Osteocyte (in vitro differentiated cells): ENCODE measurements at places on chromosomes 7 and 10. TPM values are rescaled to one million over a fixed set of nuclear protein-coding genes. Genes with fewer than 3 reads are reported as not detected.

The LIPK gene
- not detected in 2 replicates for total RNA-seq

The TMEM209 gene
- 22.7 and 23.4 TPM in 2 replicates for total RNA-seq

The C10orf67 gene
- total RNA-seq: not detected in 2 replicates

The TMEM270 gene
- total RNA-seq: not detected in 2 replicates

The PILRA gene
- 1.8 and 2.5 TPM in 2 replicates for total RNA-seq

The GALNT17 gene
- total RNA-seq: 1.4 and 1.5 TPM in 2 replicates

The ABCA13 gene
- 0.63 and 1.1 TPM in 2 replicates for total RNA-seq

The SFTPA1 gene
- total RNA-seq: not detected in 2 replicates

The CCDC172 gene
- not detected in 2 replicates for total RNA-seq

The SPDYE8 gene
- total RNA-seq: not detected in 2 replicates

The FLNC gene
- total RNA-seq: 26.9 and 28.6 TPM in 2 replicates

The GIMAP2 gene
- total RNA-seq: not detected in 2 replicates

The SFRP4 gene
- total RNA-seq: 0.16 TPM in 1 of 2 replicates, not detected in the other

The RGR gene
- total RNA-seq: not detected in 2 replicates

The MYL10 gene
- total RNA-seq: 0.52 TPM in 1 of 2 replicates, not detected in the other

The SPDYE3 gene
- not detected in 2 replicates for total RNA-seq

The ANLN gene
- total RNA-seq: 33.5 and 37.6 TPM in 2 replicates

The HK1 gene
- total RNA-seq: 59.4 and 61.3 TPM in 2 replicates

The EBF3 gene
- 0.59 and 0.63 TPM in 2 replicates for total RNA-seq

The CYP26A1 gene
- total RNA-seq: not detected in 2 replicates

The HOXA7 gene
- total RNA-seq: not detected in 2 replicates

The SPDYE18 gene
- total RNA-seq: 0.99 TPM in 1 of 2 replicates, not detected in the other

The NEUROD6 gene
- not detected in 2 replicates for total RNA-seq

The CFAP43 gene
- total RNA-seq: 0.13 TPM in 1 of 2 replicates, not detected in the other

The TRIM50 gene
- not detected in 2 replicates for total RNA-seq

The PLA2G12B gene
- total RNA-seq: not detected in 2 replicates
